DND-41 (cell line): ENCODE measurements at places on chromosomes 2 and 18.

- DNase-seq, result no peak
- no peaks in the 10 kb centered on the region for H3K4me1 ChIP-seq
- no peaks in the 10 kb centered on the region for H3K27me3 ChIP-seq
- H3K36me3 ChIP-seq, result no peaks in the 10 kb centered on the region; the same call in 1 of the 2 replicates
These were observed 139.9 kb downstream of the THADA start for GRCh38 chr2:43455731-43456642.

DNA sequence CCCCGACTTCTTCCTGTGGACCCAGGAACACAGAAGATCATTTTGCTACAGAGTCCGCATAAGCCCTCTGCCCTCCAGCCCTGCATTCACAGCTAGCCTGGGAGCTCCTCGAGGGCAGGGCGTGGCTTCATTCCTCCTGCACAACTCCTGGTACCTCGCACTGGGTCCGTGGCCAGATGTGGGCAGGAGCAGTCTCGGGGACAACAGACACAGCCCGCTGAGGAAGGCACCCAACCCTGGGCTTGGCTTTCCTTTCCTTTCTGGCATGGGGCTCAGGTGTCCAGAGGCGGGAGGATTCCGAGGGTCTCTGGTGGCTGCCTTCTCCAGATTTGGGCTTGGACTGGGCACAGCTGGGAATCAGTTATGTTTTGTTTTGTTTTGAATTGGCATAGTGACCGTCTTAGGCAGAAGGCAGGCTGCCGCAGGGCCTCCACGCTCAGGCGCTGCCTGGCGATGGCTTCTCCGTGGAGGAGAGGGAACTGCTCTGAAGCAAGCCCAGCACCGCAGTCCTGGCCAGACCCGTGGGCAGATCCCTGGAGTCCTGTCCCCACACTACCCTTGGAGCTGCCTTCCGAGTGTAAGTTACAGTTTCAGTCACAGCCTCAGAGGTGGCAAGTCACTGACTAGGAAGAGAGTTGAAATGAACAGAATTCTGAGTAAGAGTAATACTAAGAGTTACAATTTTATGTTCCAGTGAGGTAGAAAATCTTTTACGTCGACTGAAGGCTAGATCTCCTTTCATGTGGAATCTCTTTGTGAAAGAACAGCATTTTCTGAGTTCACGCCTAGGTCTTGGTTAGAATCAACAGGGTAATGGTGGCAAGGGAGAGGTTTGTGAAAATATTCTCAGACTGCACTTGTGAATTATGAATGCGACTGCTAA is 47.9 kb downstream of the LDLRAD4 start:
- H3K4me1 ChIP-seq, result no peaks in the 10 kb centered on the region
- DNase-seq, result no peak
- H3K4me3 ChIP-seq, result no peak overlapping the region
- H3K27ac ChIP-seq, result no peak overlapping the region
- no peaks in the 10 kb centered on the region for H3K36me3 ChIP-seq

GRCh38 chr2:74447230-74447999 is 5.7 kb upstream of the RTKN start:
- no peak overlapping the region for H3K27ac ChIP-seq
- peaks cover 4% of the 10 kb centered on the region for H3K27me3 ChIP-seq
- H3K36me3 ChIP-seq, result no peaks in the 10 kb centered on the region
- H3K4me3 ChIP-seq, result no peak overlapping the region
- H3K4me1 ChIP-seq, result peaks cover 7% of the 10 kb centered on the region

DNA sequence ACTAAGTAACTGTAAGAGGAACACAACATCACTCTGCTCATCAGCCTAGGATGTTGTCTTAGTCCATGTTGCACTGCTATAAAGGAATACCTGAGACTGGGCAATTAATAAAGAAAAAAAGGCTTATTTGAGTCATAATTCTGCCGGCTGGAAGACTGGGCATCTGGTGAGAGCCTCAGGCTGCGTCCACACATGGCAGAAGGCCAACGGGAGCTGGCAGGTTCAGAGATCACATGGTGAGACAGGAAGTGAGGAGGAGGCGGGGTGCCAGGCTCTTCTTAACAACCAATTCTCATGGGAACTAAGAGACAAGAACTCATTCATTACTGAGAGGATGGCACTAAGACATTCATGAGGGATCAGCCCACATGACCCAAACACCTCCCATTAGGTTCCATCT is 46.8 kb downstream of the EPG5 start:
- H3K27ac ChIP-seq, result no peak overlapping the region
- DNase-seq, result peak; percentile 23
- no peaks in the 10 kb centered on the region for H3K27me3 ChIP-seq
- H3K36me3 ChIP-seq, result peaks cover 83% of the 10 kb centered on the region

GRCh38 chr2:49248506-49248905 is 94.2 kb upstream of the FSHR start:
- H3K27me3 ChIP-seq, result no peaks in the 10 kb centered on the region
- H3K27ac ChIP-seq, result no peak overlapping the region
- no peak for DNase-seq

DNA sequence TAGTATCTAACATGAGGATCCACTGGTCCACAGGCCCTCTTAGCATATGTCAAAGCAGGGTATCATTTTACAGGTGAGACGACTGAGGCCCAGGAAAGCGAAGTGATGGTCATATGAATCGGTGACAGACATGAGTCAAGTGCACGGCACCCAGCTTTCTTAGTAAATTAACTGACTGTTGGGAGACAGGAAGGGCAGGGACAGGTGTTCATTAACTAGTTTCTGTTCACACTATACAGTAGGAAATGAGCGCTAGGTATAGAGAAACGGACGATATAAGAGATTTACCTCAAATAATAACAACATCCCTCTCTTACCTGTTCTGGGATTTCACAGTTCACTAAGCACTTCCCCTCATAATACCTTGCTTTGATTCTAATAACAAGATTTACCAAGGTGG is 1.7 kb upstream of the SMARCAL1 start:
- peaks cover 11% of the 10 kb centered on the region for H3K27me3 ChIP-seq
- peaks cover 19% of the 10 kb centered on the region for H3K4me1 ChIP-seq
- no peak overlapping the region for H3K4me3 ChIP-seq

GRCh38 chr18:44286049-44286448 is 394.6 kb upstream of the SETBP1 start:
- H3K4me1 ChIP-seq, result no peaks in the 10 kb centered on the region
- no peaks in the 10 kb centered on the region for H3K27me3 ChIP-seq
- no peak overlapping the region for H3K4me3 ChIP-seq
- no peak for DNase-seq
- no peak overlapping the region for H3K27ac ChIP-seq

GRCh38 chr2:127884436-127884835 is 1.3 kb downstream of the AMMECR1L start:
- peak overlapping the region; percentile 71; the same call in 1 of the 2 replicates for H3K27ac ChIP-seq
- no peak for DNase-seq
- no peaks in the 10 kb centered on the region for H3K27me3 ChIP-seq
- peaks cover 53% of the 10 kb centered on the region for H3K36me3 ChIP-seq
- H3K4me3 ChIP-seq, result peak overlapping the region; percentile 44; the same call in 1 of the 2 replicates
- peaks cover 47% of the 10 kb centered on the region for H3K4me1 ChIP-seq

DNA sequence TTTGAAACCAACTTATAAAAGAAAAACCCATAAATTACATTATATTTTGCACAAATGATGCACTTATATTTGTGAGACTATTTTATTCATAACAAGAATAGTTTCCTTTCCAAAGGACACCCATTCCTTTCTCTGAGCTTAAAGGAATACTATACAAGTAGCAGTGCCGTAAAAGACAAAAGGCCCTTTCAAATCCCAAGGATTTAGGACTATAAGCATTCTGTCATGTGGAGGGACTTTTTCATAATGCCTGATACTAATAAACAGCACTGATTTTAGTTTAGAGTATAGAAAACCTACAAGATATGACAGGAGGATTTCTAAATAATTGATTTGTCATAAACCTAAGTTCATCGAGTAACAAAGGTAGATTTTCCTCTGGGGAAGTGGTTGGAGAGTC is 1134.2 kb upstream of the ZEB2 start:
- DNase-seq, result no peak
- H3K36me3 ChIP-seq, result no peaks in the 10 kb centered on the region
- H3K27me3 ChIP-seq, result no peaks in the 10 kb centered on the region

DNA sequence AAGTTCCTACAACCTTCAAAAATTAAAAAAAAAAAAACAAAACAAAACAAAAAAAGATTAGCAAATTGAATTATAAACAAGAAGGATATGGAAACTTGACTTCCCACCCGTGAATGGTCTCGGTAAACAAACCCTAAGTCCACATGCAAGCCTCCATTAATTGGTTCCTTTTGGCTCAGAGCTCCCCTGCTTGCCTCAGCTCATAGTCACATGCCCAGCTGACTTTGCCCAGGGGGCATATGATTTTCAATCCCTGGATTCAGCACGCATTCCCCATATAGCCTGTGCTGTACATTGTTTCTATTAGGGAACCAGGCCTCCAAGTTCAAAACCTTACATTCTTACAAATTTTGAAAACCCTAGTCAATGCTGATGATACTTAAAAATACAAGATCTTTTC is 95.0 kb downstream of the PID1 start:
- DNase-seq, result no peak
- H3K4me1 ChIP-seq, result no peaks in the 10 kb centered on the region
- no peak overlapping the region for H3K27ac ChIP-seq
- H3K36me3 ChIP-seq, result no peaks in the 10 kb centered on the region
- H3K27me3 ChIP-seq, result no peaks in the 10 kb centered on the region
- H3K4me3 ChIP-seq, result no peak overlapping the region

DNA sequence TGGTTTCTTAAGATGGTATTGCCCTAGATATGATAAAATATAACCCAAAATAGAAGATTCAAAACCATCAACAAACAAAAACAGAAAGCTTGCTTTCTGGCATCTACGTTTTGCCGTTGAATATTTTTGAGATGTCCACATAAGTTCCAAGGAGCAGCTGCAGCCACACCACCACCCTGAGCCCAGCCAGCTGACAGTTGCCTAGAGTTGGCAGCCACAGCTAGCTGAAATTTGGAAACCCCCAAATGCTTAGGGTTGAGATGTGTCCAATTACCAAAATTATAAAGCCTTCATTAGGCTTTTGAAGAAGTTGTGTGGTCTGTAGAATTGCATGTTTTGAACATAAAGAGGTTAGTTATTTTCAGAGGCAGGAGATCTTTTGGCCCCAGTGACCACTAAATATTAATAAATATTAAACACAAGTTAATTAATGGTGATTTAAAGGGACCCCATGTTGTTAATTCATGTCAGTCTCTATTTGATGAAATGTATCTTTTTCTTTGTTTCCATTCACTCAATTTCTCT is 118.1 kb upstream of the DTNA start:
- no peak for DNase-seq
- no peak overlapping the region for H3K27ac ChIP-seq
- H3K4me1 ChIP-seq, result no peaks in the 10 kb centered on the region
- H3K4me3 ChIP-seq, result no peak overlapping the region
- H3K27me3 ChIP-seq, result peaks cover 6% of the 10 kb centered on the region

GRCh38 chr18:6994771-6995430 is 122.7 kb downstream of the LAMA1 start:
- DNase-seq, result no peak
- no peak overlapping the region for H3K4me3 ChIP-seq

GRCh38 chr18:34493099-34493544 is 217.0 kb upstream of the DTNA start:
- no peaks in the 10 kb centered on the region for H3K27me3 ChIP-seq
- H3K4me3 ChIP-seq, result no peak overlapping the region
- no peak overlapping the region for H3K27ac ChIP-seq
- no peaks in the 10 kb centered on the region for H3K4me1 ChIP-seq
- no peak for DNase-seq
- no peaks in the 10 kb centered on the region for H3K36me3 ChIP-seq

DNA sequence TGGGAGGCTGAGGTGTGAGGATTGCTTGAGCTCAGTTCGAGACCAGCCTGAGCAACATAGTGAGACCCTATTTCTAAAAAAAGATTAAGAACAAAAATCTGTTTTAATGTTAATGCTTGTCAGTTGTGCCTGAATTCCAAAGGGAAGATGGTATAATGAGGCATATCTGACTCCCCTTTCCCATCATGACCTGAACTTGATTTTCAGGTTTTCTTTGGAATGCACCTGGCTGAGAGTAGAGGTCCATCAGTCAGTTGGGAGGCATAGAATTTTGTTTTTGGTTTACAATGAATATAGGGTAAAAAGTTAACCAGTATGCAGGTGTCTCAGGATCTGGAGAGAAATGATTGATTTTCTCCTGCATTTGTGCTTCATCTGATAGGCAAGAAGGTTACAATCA is 20.4 kb downstream of the RPIA start:
- H3K4me3 ChIP-seq, result no peak overlapping the region
- H3K36me3 ChIP-seq, result peaks cover 9% of the 10 kb centered on the region; the same call in 1 of the 2 replicates
- DNase-seq, result no peak
- no peaks in the 10 kb centered on the region for H3K27me3 ChIP-seq
- no peak overlapping the region for H3K27ac ChIP-seq
